Cardiac muscle cell (in vitro differentiated cells and primary cell): ENCODE measurements at places on chromosomes 3 and 15. TPM values are rescaled to one million over a fixed set of nuclear protein-coding genes. Genes with fewer than 3 reads are reported as not detected.

The LYZL4 gene
- 4.3 and 5.4 TPM in 2 replicates for total RNA-seq

The GP9 gene
- not detected in 2 replicates for total RNA-seq

The RASL12 gene
- total RNA-seq: 7.0 and 38.2 TPM in 2 replicates

The SHC4 gene
- total RNA-seq: 1.5 and 3.1 TPM in 2 replicates

The COL6A5 gene
- not detected in 2 replicates for total RNA-seq

The PLCH1 gene
- 6.2 and 7.8 TPM in 2 replicates for total RNA-seq

The CDC25A gene
- total RNA-seq: 12.6 and 22.0 TPM in 2 replicates

The ARHGAP11A gene
- total RNA-seq: 5.0 and 44.6 TPM in 2 replicates

The GPR176 gene
- 3.2 and 5.6 TPM in 2 replicates for total RNA-seq

The SOX2 gene
- 0.18 TPM in 1 of 2 replicates, not detected in the other for total RNA-seq

The COMMD2 gene
- total RNA-seq: 21.0 and 30.9 TPM in 2 replicates

The CSTA gene
- not detected in 2 replicates for total RNA-seq

The ERICH6 gene
- 0.18 TPM in 1 of 2 replicates, not detected in the other for total RNA-seq

The MINAR1 gene
- 3.3 and 3.8 TPM in 2 replicates for total RNA-seq

GRCh38 chr3:189937302-189938127 is 183.2 kb downstream of the P3H2 start:
- no peak overlapping the region for H3K27ac ChIP-seq
- DNase-seq: peak; percentile 71
- no peaks in the 10 kb centered on the region for H3K4me1 ChIP-seq
- no peaks in the 10 kb centered on the region for H3K27me3 ChIP-seq

DNA sequence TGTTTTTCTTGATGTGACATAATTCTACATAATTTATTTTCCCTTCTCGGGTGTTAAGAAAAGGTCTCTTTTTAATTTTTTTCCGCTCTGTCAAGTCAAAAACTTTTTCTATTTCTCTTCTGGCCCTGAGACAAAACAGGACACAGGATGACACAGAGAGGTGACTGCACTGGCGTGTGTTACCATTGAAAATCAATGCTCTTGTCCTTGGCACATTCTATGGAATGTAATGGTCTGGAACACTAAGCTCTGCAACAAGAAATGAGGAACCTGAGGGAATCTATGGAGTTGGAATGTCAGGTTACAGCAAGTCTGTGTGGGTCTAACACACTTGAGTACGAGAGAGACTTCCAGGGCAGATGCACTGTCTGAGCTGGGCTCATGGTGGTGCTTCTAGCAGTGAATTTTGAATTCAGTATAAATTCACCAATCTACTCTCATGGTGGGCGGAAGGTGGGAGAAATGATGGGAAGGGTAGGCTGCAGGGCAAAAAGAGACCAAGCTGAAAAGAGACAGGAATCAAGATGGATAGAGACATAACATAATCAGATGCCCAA is 508.3 kb downstream of the TUSC7 start:
- H3K27ac ChIP-seq: no peak overlapping the region
- DNase-seq: no peak
- H3K4me3 ChIP-seq: no peak overlapping the region
- H3K4me1 ChIP-seq: peaks cover 4% of the 10 kb centered on the region

GRCh38 chr3:191254098-191254873 is 55.2 kb downstream of the OSTN start:
- H3K4me1 ChIP-seq: peaks cover 7% of the 10 kb centered on the region
- no peaks in the 10 kb centered on the region for H3K36me3 ChIP-seq
- H3K27me3 ChIP-seq: no peaks in the 10 kb centered on the region

GRCh38 chr15:60355148-60355857 is 42.5 kb downstream of the ANXA2 start:
- no peak for DNase-seq
- no peak overlapping the region for H3K27ac ChIP-seq
- H3K4me3 ChIP-seq: no peak overlapping the region
- H3K27me3 ChIP-seq: no peaks in the 10 kb centered on the region

DNA sequence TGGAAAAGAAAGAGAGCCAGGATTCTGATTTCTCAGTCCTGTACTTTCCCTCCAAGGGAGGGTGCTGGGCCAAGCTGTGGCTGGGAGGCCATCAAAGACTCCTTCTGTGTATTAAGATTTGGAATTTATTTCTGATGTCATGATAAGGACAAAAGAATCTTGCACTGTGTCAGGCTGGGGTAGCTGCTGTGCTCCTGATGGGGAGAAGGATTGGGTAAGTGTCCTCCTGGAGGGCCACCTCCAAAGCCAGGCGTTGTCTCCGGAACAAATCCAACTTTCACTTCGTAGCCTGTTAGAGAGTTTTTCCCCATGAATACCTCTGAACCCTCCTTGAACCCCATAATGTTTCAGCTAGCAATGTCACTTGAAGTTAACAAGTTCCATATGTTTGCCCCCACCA is 29.9 kb downstream of the CLDN11 start:
- no peaks in the 10 kb centered on the region for H3K4me1 ChIP-seq
- no peaks in the 10 kb centered on the region for H3K27me3 ChIP-seq
- no peak overlapping the region for H3K27ac ChIP-seq
- no peak for DNase-seq
- no peak overlapping the region for H3K4me3 ChIP-seq

DNA sequence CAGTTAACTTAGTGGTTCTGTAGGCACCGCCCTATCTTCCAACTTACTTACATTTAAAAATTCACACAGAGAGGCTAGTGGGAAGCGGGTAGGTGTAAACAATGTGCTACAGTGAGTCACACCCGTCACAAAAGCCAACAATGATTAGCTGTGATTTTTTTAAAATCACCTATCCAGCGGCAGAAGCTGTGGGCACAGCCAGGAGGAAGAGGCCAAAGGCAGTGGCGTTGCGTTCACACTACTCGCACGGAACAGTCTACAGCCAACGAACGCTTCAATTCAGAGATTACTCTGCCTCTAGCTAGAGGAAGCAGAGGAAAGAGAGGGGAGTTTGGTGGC is 2.5 kb upstream of the NLGN1 start:
- H3K4me3 ChIP-seq: peak overlapping the region; percentile 88
- no peaks in the 10 kb centered on the region for H3K36me3 ChIP-seq
- DNase-seq: no peak
- peak overlapping the region; percentile 36 for H3K27ac ChIP-seq
- H3K27me3 ChIP-seq: peaks cover 23% of the 10 kb centered on the region
- H3K4me1 ChIP-seq: peaks cover 5% of the 10 kb centered on the region

DNA sequence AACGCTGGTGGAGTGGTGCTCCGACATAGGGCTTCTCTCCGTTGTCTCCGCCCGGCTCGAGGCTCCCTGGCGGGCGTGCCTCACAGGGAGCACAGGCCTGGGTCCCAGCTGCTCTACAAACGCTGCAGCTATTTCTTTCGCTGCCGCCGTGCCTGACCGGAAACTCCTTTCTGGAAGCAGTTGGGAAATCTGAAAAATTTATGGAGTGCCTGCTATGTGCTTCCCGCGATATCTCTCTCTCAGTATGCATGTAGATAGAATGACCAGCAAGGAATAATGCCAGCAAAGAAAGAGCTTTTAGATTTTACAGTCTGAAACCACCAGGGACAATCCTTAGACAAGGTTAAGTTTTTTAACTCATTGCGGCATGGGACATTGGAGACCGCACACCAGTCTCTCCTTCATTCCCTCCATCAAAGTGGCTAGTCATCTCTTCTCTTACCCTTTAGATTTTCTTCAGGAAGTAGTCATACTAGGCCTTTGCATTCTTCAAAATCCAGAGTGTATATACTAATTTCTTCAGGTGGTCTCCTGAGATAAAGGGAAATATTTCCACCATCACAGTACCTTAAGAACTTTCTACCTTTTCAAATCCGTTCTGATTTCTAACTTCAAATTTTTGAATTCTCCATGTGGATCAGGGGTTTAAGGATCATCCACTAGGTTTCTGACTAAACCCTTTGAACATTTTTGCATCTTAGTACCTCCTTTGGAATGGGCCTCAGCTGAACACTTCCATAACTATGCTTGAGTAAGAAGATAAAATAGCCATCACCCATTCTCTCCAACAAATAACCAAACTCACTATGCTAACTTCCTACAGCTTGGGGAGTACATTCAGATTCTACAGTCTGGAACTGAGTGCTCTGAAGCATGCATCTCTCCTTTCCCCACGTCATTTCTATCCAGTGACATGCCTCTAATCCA is 1.1 kb upstream of the NPHP3 start:
- no peak for DNase-seq
- no peaks in the 10 kb centered on the region for H3K27me3 ChIP-seq
- peak overlapping the region; percentile 45 for H3K4me3 ChIP-seq
- H3K27ac ChIP-seq: peak overlapping the region; percentile 90

DNA sequence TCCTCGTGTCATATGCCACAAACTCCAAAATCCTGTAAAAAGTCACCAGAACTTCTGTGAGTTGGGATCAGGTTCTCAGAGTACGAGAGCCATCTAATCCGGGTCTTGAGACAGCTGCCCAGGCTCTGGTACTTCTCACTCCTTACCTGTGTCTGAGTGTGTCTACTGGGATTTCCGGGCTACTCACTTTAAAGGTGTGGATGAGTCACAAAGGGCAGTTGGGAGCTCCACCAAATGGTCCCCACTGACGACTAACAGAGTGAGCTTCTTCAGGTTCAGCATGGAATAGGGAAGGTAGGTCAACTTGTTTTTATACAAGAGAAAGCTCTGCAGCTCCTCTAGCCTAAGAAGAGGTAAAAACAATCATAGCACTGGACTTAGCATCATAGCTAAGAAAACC is 29.5 kb downstream of the RTP3 start:
- no peaks in the 10 kb centered on the region for H3K36me3 ChIP-seq
- no peaks in the 10 kb centered on the region for H3K27me3 ChIP-seq
- DNase-seq: no peak
- no peak overlapping the region for H3K4me3 ChIP-seq

GRCh38 chr3:53748512-53749271 is 97.5 kb downstream of the CHDH start:
- peaks cover 66% of the 10 kb centered on the region for H3K36me3 ChIP-seq
- H3K4me3 ChIP-seq: no peak overlapping the region
- H3K27ac ChIP-seq: no peak overlapping the region
- no peaks in the 10 kb centered on the region for H3K27me3 ChIP-seq
- no peak for DNase-seq

DNA sequence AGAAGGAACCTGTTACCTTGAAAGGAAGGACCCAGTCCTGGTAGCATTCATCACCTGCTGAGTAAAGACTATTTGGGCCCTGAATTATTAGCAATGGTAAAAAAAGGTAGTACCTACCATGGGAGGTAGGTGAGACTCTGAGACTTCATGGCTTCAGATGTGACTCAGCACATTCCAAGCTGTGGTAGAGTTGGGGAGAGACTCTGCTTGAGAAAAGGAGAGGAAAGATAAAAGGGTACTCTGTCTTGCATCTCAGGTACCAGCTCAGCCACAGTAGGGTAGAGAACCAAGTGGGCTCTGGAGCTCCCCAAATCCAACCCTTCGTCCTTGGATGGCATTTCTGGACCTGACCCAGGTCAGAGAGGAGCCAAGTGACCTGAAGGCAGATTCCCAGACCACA is 430.4 kb downstream of the TBL1XR1 start:
- no peaks in the 10 kb centered on the region for H3K27me3 ChIP-seq
- no peak for DNase-seq
- H3K4me1 ChIP-seq: no peaks in the 10 kb centered on the region
- no peak overlapping the region for H3K4me3 ChIP-seq

DNA sequence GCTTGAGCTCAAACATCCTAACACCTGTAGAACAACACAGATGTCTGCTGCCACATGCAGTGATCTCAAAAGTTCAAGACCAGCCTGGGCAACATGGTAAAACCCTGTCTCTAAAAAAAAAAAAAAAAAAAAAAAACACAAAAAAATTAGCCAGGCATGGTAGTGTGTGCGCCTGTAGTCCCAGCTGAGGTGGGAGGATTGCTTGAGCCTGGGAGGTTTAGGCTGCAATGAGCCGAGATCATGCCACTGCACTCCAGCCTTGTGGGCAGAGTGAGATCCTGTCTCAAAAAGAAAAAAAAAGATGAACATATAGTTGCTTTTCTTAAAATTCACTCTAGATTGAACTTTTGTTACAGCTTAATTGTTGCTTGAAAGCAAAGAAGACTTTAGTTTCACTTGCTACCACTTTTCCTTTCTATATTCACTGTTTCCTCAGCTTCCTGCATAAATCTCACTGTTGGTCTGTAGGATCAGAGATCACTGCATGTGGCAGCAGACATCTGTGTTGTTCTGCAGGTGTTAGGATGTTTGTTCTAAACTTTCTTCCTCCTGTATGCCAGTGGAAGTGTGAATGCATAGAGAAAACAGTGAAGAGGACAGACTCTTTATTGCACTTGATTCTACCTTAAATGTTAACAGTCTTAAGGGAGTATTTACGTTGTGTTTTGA is 12.6 kb downstream of the RAB11A start:
- H3K27ac ChIP-seq: no peak overlapping the region
- peaks cover 59% of the 10 kb centered on the region for H3K36me3 ChIP-seq
- no peaks in the 10 kb centered on the region for H3K27me3 ChIP-seq
- H3K4me1 ChIP-seq: no peaks in the 10 kb centered on the region
- no peak overlapping the region for H3K4me3 ChIP-seq

DNA sequence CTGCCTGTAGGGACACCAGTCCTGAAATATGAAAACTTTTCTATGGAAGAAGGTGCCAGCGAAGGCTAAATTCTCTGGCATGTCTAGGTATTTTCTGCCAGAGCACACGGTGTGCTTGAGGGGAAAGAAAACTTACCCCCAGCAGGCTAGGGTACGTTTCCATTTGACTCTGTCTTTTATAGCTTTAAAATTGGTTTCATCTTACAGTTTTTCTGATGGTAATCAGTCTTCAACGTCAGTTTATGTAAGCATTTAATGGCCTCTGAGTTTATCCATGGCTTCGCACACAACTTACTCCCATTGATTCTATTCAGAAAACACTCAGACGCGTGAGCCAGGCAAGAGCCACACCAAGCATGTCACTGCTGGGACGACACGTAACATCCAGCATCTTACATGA is 249.7 kb downstream of the ADAMTS17 start:
- no peak overlapping the region for H3K27ac ChIP-seq
- H3K27me3 ChIP-seq: no peaks in the 10 kb centered on the region
- peaks cover 13% of the 10 kb centered on the region for H3K4me1 ChIP-seq
- H3K4me3 ChIP-seq: no peak overlapping the region
- no peak for DNase-seq

DNA sequence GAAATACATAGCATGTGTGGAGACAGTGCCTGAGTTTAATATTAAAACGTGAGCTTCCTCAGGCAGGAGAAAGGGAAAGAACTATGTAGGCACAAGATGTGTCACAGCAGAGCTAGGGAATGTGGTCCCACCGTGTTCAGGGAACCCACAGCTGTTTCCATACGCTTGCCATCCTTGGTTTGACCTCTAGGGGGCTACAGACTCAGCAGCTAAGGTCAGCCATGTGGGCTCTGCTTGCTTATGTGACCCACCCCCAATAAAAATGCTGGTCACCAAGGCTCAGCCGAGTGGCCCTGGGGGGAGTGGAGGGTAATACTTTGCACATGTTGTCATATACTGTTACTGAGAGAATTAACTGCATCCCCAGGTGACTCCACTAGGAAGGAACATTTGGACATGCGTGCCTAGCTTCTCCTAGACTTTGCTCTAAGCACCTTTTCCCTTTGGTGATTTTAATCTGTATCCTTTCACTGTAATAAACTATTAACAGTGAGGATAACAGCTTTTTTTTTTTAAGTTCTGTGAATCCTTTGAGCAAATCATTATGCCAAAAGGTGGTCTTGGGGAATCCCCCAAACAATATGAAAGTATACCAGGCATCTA is 3.3 kb downstream of the TUBGCP5 start:
- H3K27me3 ChIP-seq: no peaks in the 10 kb centered on the region
- no peak overlapping the region for H3K27ac ChIP-seq
- peaks cover 20% of the 10 kb centered on the region for H3K36me3 ChIP-seq
- no peak overlapping the region for H3K4me3 ChIP-seq
- peaks cover 6% of the 10 kb centered on the region for H3K4me1 ChIP-seq

- H3K4me3 ChIP-seq: no peak overlapping the region
- peaks cover 24% of the 10 kb centered on the region for H3K4me1 ChIP-seq
- no peak for DNase-seq
- H3K27me3 ChIP-seq: no peaks in the 10 kb centered on the region
- H3K27ac ChIP-seq: peak overlapping the region; percentile 31
Measured at GRCh38 chr15:34810443-34811129, 15.2 kb upstream of the ACTC1 start.
